ENCODE measurements at places on chromosomes 7 and 10.
A peak's percentile ranks its signal among the peaks of the same experiment; 100 is the strongest.

GRCh38 chr7:30503274-30504212, 1.1 kb downstream of the GGCT start:
- no peak for DNase-seq

DNA sequence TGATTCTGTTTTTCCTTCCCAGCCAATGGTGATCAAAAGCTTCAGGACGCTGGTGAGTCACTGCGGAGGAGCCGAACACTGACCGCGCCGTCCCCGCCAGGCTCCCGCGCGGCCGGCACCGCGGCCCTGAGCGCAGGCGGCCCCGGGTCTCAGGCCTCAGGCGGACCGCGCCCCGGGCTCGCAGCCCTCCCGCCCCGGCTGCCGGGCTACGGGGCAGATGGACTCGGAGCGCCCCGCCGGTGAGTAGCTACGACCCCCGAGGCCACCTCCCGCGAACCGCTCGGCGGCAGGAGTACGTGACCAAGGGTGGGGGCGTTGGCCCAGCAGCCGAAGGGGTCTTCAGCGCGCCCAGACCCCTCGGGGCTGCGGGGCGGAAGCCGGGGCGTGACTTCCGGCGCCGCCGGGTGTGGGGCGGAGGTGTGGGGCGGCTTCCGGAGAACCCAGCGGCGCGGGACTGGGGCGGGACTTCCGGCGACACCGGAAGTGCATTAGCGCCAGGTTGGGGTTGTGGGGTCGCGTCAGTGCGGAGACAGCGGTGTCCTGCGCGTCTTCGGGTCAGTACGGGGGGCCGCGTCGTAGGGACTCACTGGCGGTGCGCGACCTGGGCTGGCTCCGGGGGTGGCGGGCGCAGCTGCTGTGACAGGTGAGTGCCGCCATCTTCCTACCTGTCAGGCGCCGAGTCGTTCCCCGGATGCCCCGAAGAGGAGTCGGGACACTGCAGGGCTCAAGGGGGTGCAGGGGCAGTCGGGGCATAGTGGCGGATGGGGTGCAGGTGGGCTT, at the start of gene WDR37:
Gene WDR37 (plus strand): TSS at position 60 of the 780 bp plus-strand sequence. CDS start 15,771 bp downstream, outside the sequence.
- DNase-seq: peak; percentile 87

GRCh38 chr7:777728-778078, 50.6 kb upstream of the PRKAR1B start:
- no peak for DNase-seq

DNA sequence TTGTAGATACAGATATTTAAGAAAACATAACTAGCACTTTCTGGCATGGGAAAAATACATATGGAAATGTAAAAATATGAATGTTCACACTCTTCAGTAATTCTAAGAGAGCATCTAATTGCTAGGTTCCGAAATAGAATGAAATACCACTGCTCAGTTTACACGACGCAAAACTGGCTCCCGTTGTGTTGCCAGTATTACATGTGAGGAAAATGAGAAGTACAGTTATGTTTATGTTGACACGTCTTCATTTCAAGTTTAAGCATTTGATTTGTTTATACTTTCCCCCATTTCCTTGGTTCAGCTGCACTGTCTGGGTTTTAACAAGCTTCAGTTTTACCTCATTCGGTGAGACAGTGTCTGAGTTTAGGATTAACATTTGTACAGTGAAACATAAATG, 275.8 kb upstream of the SEMA3D start:
- no peak for DNase-seq
